ENCODE measurements at places on chromosomes 2 and 18.

- DNase-seq = no peak
These were observed 205.9 kb downstream of the PTGR3 start for GRCh38 chr18:75003039-75003438.

- no peak for DNase-seq
These were observed 35.1 kb upstream of the VPS54 start for GRCh38 chr2:64054161-64054915.

DNA sequence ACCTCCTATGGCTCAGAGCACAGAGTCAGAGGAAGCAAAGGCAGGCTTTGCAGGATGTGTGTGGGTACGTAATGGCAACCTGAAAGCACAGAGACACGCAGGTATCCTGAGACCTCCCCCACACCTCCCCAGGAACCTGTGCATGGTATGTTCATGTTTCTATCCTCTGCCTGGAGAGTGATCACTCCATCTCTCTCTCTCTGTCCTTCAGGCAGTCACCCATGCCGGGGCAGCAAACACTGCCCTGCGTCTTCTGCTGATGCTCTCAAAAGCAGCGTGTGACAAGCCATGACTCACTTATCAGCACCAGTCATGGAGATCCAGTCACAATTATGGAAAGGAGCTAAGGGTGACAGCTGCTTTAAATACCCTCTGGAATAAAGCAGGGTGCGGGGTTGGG lies 52.7 kb downstream of the PDCL3 start:
- DNase-seq = no peak

- DNase-seq = no peak
These were observed 4.7 kb downstream of the SERTAD2 start for GRCh38 chr2:64649013-64649484.

DNA sequence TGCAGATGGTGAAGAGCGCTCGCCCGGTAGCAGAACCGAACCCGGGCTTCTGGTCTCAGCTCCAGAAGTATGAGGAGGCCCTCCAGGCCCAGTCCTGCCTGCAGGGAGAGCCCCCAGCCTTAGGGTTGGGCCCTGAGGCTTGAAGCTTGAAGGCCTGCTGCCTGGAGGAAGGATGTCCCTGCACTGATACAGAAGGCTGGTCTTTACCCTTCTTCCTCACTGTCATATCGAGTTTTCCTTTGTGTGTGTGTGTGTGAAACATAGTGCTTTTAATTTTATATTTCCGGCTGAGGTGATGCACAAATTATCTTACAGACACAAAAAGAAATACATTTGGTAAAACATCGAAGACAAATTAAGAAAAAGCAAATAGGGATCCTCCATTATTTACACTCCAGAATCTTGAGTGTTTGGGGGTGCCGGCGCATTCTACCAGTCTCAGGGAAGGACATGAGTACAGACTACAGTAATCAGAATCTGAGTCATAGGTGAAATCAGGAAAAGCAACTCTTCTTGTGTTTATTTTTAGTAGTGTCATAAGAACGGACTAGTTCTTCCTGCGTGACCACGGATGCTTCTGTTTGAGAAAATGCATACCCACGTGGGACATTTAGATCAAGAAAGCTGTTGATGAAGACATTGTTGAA lies 1.3 kb downstream of the DUSP28 start:
- DNase-seq = peak; percentile 30

DNA sequence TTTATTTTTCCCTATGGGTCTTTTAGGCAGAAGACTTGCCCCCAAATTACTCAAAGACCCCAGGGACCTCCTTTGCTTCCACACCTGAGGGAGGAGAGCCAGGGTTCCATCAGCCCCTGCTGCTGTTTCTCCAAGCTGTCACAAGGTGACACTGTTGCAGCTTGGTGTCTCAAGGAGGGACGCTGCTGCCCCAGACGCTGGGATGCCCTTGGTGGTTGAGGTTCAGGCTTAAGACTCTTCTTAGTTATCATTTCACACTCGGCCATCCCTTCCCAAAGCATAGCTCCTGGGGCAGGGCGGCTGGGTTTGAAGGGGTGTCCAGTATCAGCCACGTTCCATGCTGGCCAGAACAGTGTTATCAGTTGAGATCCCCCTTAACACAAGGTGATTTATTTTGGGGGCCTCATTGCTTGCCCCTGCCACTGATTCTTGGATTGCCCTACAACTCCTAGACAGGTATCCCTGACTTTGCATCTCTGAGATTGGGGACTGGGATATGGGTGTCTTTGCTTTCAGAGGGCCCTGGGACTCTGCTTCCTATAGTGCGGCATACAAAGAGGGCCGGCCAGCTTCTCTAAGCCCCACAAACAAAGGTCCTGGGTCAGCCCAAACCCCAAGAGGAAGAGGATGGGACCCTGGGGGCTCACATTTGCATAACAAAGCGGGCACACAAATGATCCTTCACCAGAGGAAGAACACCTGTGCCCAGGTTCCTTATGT lies 22.7 kb downstream of the GPR55 start:
- peak; percentile 58 for DNase-seq

DNA sequence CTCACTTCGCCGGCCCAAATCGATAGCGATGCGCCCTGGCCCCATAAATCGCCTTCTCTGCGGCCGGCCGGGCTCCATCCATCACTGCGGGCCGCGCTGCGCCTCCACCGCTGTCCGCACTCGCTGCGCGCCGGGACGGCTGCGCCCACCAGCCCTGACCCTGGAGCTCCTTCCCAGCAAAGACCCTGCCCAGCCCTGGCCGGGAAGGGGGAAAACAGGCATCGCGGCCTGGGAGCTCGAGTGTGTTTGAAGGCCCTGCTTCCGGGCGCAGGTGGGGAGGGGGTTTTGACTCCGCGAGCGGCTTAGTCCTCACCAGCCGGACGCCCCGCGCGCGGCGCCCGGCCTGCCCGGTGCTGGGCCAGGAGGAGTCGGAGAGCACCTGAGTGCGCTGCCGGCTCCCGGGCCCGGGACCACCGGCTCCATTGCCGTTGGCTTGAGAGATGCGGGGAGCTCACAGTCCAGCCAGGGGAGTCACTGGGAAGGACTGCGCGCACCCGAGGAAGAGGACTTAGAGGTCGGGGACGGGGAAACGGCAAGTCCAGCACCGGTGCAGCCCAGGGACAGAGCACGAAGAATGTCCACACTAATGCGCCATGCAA lies 1.1 kb downstream of the PAX8 start:
- DNase-seq = no peak

- no peak for DNase-seq
These were observed 84.6 kb downstream of the COLEC12 start for GRCh38 chr18:415617-416612.

DNA sequence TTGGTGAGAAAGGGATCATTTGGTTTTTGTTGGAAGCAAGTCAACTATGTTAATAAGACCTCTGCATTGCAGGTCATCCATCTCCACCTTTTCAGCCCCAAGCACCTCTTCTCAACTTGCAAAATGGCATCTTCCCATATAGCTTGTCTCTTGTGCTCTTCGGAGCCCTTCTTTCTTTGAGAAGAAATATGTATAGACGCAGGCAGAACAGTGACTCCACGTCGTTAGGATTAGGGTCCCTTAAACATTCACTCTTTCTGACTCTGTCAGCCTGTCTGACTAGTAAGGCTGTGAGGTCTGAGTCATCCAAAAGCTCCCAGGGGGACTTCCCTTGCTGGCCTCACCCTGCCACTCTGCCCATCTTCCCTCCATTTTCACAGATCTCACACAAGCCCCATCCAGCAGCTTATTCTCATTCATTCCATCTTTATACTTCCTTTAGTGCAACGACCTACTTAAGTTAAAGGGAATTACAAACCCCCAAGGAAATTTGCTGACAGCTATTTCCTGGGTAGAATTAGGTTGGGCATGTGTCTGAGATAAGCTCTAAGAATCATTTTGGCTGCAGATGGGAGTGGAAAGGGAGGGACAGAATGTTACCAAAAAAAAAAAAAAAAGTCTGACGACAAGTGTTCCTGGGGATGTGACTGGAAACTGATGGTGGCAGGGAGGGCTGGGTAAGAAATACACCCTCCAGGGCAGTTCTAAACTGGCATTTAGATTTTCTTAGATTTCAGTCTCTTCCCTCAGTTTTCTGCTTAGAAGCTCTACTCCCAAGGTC lies 37.7 kb upstream of the MEX3C start:
- DNase-seq = no peak

GRCh38 chr2:193774166-193774565 lies 1579.4 kb upstream of the TMEFF2 start:
- no peak for DNase-seq

DNA sequence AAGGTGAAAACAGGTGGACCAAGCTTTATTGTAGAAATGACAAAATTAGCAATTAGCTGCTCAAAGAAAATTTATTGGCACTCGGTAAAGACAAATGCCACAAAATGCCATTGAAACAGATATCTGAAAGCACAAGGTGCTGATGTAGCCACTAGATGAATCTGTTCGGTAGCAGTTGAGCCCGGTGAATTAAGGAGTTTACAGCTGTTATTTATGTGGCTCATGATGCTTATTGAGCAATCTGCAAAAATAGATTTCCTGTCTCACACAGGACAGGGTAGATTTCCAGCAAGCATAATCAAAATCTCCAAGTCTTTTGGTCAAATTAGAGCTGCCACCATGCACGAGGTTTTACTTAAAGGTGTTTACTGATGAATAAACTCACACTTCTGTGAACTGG lies 182.2 kb downstream of the PPP1R1C start:
- DNase-seq = no peak

- DNase-seq = no peak
These were observed 394.5 kb downstream of the DLGAP1 start for GRCh38 chr18:4060427-4061281.

GRCh38 chr2:150107170-150107569 lies 380.3 kb downstream of the RND3 start:
- DNase-seq = no peak

DNA sequence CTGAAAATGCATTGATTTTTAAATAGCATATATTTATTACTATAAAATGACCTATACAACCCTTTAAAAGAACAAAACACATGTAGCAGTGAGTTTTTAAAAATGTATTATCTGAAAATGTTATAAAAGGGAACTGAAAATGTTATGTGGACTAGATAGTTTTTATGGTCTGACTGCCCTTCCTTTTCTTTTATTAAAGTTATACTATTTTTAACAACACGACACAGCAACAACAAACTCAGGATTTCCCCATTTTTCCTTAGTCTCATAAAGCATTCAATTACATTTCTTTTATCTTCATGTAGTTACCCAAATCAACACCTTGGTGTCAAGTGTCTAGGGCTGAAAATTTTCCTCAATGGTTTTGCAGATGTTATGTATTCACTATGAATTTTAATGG lies 132.8 kb upstream of the TMEFF2 start:
- DNase-seq = no peak

GRCh38 chr2:140122001-140122400 lies 1341.8 kb upstream of the NXPH2 start:
- DNase-seq = no peak

GRCh38 chr2:128395196-128395595 lies 76.5 kb upstream of the HS6ST1 start:
- no peak for DNase-seq

DNA sequence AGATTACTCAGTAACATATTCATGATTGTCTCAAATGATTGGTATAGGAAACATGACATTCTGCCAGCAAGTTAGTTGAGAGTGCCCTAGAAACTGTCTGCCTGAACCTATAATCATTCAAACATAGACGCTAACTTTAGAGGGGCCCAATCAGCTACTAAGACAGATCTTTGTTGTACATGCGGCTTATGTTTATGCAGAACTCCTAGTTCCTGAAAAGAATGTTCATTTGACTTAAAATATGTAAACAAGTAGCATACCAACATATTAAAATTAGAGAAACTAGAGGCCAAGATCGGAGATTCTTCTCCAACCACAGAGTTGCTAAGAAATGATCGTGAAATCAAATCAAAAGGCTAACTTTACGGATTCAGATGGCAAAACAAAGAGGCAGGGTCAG lies 4.2 kb upstream of the METAP1D start:
- DNase-seq = no peak

DNA sequence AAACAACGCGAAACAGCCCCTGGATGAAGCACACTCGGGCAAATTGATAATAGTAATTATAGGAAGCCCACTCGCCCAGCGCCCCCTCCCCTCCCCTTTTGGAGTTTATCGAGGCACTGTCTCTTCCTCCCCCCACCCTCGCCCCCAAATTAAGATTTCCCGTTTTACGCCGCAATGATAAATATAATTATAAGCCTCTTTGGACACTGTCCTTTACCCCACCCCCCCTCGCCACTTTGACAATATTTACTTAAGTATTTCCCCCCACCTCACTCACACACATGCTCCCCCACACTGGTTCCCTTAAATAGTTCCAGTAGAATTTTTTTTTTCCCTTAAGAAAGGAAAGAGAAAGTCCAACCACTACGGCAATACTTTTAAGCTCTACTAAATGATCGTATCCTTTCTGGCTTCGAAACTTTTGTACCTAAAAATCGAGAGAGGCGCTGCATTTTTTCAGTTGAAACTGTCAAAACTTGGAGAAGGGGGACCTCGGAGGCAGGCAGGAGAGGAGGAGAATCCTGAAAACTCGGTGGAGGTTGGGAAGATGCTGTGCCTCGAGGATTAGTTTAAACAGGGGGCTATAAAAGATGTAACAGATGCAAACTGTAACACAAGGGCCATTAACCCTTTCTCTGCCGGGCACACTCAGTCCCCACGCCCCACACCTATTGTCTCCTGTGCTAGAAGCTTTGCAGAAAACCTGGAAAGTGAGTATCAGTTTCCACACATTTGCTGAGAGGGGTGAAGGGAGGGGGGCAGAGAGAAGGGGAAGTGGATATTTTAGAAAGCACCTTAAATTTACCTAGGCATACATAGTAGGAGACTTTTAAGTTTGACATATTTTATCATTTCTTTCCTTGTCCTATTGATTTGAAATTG lies 1.8 kb downstream of the ZEB2 start:
- DNase-seq = no peak

DNA sequence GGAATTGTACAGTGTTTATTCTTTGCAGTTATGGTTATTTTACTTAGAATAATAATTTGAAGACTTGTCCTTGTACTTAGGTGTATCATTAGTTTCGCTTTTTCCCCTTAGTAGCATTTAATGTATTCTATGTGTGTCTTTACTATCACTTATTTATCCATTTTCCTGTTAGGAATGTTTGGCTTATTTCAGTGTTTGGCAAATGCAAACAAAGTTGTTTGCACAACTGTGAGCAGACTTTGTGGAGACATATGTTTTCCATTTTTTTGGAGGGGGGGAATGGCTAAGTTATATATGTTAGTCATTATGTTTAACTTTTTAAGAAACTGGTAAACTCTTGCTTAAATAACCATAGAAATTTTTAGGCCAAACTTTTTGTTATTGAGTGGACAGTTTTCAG lies 447.7 kb downstream of the SOX11 start:
- DNase-seq = no peak

DNA sequence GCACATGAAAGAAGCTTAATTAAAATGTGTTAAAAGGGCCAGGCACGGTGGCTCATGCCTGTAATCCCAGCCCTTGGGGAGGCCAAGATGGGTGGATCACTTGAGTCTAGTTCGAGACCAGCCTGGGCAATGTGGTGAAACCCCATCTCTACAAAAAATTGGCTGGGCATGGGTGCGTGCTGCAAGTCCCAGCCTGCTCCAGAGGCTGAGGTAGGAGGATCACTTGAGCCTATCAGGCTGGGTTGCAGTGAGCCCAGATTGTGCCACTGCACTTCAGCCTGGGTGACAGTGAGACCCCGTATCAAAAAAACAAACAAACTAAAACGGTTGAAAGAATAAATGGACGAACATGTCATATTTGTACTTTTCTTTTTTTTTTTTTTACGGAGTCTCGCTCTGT lies 26.0 kb downstream of the REL start:
- no peak for DNase-seq

All from CD4-positive, alpha-beta T cell treated with Interleukin-6 at 100 ng/mL for 8 hours (primary cell).